GM12891 (cell line): ENCODE measurements at places on chromosomes 3 and 15.

- no peak for DNase-seq
Measured at GRCh38 chr15:45187578-45187893, 230 bp downstream of the SHF start.

DNA sequence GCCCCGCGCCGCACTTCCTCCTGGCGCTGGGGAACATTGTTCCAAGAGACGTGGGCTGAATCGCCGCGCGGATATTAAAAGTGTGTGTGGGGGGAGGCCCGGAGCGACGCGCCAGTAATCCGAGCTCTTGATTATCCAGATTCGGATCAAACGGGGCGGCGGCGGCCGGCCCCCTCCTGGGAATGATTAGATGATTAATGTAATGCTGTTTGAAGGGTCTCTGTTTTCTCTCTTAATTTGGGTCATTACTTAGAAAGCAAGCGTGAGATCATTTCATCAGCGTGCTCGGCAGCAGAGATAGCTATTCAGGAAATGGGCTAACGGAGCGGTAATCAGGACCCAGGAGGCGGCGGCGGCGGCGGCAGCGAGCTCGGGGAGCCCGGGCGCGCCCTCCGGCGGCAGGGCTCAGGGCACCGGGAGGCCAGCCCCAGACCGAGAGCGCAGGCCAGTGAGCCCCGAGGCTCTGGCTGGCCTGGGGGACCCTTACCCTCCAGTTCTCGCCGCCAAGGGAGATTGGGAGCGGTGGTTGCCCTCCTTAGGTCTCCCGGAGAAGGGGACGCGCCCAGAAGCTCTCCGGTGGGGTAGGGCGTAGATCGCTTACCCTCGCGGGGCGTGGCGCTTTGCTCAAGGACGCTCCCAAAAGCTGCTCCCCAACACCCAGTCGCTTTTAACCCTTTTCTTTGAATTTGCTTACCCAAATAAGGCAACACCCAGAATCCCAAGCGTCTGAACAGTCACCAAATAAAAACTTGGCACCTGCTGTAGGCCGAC is 4.5 kb downstream of the FEZF2 start:
- no peak for DNase-seq

DNA sequence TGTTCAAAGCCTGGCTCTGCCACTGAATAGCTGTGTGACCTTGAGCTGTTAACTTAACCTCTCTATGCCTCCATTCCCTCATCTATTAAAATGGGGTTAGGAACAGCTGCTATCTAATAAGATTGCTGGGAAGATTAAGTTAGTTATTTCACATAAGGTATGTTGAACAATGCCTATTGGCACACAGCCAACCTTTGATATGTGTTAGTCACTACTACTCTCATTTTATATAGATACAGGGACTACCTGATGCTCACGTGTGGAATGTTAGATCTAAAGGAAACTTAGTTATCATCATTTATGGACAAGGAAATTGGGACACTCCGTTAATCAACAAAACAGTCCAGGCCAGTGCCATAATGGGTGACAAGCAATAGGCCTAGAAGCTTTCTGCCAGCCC is 332.4 kb upstream of the PPP2R3A start:
- no peak for DNase-seq

DNA sequence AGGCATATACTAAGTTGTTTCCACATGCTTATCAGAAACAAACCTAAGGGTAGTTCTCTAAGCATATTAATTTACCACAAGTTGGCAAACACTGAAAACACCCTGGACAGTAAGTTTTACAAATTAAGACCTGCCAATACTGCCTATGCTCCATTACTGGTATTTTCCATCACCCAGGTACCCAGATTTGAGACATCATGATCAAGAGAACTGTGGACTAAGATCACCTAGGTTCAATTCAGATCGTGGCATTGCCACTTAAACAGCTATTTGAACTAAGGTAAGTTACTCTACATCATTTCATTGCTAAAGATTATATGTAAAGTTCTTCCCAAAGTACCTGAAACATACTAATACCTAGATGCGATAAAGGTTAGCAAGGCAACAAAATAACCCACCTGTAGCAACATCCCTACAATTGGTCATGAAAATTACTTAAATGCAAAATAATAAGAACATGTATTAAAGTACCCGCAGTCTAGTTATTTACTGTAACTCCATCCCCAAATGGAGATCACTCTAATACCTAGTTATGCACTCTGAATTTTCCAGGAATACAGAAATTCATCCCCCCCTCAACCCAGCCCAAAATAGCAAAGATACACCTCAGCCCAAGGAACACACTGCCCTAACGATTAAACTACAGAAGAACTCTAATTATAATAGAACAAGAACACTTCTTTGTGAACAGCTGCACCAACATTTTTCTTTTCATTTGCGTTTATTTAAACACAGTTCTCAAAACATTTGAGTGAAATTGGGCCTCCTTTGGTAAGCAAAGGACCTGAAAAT is 21.6 kb downstream of the TRA2B start:
- no peak for DNase-seq

GRCh38 chr3:132486099-132486498 is 68.8 kb downstream of the DNAJC13 start:
- DNase-seq: no peak

GRCh38 chr3:161977063-161977462 is 480.5 kb downstream of the OTOL1 start:
- DNase-seq: no peak

DNA sequence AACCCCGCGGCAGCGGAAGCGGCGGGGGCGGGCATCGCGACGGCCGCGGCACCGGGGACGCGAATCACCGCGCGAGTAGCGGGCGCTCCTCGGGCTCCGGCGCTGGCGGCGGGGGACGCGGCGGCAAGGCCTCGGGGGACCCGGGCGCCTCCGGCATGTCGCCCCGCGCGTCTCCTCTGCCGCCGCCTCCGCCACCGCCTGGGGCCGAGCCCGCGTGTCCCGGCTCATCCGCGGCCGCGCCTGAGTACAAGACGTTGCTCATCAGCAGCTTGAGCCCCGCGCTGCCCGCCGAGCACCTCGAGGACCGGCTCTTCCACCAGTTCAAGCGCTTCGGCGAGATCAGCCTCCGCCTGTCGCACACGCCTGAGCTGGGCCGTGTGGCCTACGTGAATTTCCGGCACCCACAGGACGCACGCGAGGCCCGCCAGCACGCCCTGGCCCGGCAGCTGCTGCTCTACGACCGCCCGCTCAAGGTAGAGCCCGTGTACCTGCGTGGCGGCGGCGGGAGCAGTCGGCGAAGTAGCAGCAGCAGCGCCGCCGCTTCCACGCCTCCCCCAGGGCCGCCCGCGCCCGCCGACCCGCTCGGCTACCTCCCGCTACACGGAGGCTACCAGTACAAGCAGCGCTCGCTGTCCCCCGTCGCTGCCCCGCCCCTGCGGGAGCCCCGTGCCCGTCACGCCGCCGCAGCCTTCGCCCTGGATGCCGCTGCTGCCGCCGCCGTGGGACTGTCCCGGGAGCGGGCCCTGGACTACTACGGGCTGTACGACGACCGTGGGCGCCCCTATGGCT is 675 bp downstream of the RBM15B start:
- DNase-seq: peak; percentile 43

DNA sequence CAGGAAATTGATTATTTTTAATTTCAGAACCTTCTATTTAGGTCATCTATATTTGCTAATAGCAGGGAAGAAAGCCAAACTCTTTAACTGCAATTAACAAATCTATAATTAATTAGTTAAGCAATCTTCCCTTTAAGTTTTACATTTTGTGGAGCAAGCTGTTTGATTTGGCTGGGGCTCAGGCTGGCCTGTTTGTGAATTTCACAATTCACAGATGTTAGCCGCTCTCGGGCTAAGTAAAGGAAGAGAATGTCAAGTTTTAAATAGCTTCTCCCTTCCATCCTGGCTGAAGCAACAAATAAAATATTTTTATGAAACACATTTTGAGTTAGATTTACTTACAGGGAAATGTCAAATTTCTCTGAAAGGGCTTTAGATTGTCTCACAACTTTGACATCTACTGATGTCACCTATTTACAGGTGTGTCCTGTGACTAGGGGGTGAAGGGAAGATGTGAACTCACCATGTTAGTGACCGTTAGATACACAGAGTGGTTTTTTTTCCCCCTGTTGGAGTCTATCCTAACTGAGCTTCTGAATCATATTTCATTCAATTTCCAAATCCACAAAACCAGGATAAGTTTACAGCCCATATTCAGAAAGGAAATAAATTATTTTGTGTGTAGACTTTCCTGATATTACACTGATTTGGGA is 1.3 kb upstream of the TP63 start:
- DNase-seq: no peak

DNA sequence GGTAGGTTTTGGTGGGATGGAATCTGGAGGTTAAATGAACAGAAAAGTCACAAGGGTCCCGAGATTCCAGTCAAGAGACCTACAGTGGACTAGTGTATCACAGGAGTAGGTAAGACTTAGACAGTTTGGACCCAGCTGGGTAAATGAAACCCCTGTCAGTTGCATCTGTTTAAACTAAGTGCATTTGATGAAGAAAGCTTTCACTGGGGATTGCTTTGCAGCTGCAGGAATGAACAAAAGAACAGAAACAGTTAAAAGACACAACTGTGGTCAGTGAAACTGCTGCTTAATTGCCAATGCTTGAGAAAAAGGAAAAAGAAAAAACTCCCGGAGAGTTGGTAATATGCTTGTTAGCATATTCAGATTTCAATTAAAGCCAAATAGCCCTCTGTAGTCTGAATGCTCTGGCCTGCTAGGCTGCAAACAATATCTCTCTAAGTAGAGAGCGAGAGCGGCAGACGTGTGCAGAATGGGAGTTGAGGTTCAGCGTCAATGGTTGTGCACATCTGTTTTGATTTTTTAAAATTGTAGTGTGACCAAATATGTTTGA is 37.1 kb downstream of the OXNAD1 start:
- DNase-seq: no peak

- DNase-seq: no peak
Measured at GRCh38 chr3:134641671-134642300, 9.0 kb downstream of the KY start.

DNA sequence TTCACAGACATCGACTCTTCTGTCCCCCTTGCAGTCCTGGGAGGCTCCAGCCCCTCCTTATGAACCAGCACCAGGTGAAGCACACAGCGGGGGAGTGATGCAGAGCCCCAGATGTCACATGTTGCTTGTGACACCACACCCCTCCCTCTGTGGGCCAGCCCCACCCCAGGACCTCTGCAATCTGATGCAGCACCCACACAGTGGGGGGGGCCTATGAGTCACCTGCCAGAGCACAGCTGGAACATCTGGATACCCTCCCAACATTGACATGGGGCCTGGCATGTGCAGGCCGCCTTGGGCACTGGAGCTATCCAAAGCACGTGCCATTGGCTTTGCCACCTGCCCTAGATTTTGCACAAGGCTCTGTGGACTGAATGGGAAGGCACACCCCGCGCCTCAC is 70.5 kb downstream of the FEM1B start:
- DNase-seq: no peak

DNA sequence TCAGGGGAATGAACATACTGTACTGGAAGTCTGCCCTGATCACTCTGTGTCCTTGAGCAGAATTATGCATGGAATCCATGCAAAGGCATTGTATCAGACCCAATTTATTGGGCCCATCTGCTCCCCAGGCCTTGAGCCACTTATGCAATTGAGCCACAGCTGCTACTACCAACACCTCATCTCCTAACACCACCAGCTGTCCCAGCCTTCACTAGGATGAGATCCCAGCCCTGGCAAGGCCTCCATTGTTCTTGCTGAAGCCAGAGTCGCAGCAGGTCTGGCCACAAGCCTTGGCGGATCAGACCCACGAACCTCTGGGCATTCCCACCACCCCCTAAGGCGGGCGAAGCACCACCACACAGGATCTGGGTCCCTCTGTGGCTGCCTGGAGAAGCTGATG is 9.2 kb upstream of the NME9 start:
- DNase-seq: no peak

- no peak for DNase-seq
Measured at GRCh38 chr3:101501783-101502182, 11.2 kb downstream of the SENP7 start.

- no peak for DNase-seq
Measured at GRCh38 chr3:178083906-178084866, 452.1 kb upstream of the KCNMB2 start.

GRCh38 chr15:77721963-77722362 is 89.3 kb upstream of the LINGO1 start:
- DNase-seq: no peak

- no peak for DNase-seq
Measured at GRCh38 chr15:70519004-70519365, 244.4 kb downstream of the UACA start.

GRCh38 chr3:170750478-170750830 is 119.5 kb downstream of the RPL22L1 start:
- no peak for DNase-seq

- no peak for DNase-seq
Measured at GRCh38 chr15:39819533-39819932, 36.9 kb upstream of the FSIP1 start.

DNA sequence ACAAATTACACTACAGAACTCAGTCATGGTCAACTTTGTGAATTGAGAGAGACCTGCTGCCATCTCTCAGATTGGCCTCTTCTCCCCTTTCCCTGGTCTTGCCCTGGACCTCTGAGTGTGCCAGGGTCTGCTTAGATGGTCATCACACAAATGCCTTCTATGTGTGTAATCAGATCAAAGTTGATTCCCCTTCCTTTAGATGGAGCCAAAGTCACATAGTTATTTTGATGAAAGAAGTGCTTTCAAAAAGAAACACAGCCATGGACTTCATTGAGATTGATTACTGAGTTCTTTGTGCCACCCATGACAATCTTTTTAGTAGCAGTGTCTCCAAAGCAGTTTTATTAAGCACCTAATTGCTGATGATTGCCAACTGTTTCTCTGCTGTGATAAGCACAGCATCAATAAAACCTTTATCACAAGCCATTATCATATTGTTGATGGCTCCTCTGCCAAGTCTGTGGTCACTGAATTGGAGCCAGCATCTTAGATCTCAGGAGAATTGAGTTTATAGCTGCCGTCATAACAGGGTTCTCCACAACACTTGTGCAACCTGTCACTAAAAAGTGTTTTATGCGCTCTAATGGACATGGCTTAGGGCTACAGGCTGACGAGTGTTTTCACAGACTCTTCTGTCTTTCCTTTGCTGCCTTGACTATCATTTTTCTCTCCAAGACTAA is 149.7 kb upstream of the NUDT16 start:
- no peak for DNase-seq

- DNase-seq: no peak
Measured at GRCh38 chr3:146505516-146505915, 36.2 kb upstream of the PLSCR2 start.

- DNase-seq: no peak
Measured at GRCh38 chr15:89172921-89173320, 48.5 kb downstream of the RLBP1 start.

- no peak for DNase-seq
Measured at GRCh38 chr3:32391643-32392535, at the start of gene CMTM7. Gene CMTM7 (plus strand): TSS chr3:32391853. CDS start chr3:32391907, 54 bp downstream.
